ENCODE measurements at places on chromosomes 4 and X. TPM values are rescaled to one million over a fixed set of nuclear protein-coding genes. Genes with fewer than 3 reads are reported as not detected.

Gene SPATA18
- 6.4 TPM for total RNA-seq

Gene HGFAC
- total RNA-seq = not detected

Gene PASD1
- total RNA-seq = not detected

Gene SASH3
- 20.9 TPM for total RNA-seq

All from transverse colon (tissue), 4 donors.